AG08395 (cell line): ENCODE measurements at places on chromosomes 12 and 14.

DNA sequence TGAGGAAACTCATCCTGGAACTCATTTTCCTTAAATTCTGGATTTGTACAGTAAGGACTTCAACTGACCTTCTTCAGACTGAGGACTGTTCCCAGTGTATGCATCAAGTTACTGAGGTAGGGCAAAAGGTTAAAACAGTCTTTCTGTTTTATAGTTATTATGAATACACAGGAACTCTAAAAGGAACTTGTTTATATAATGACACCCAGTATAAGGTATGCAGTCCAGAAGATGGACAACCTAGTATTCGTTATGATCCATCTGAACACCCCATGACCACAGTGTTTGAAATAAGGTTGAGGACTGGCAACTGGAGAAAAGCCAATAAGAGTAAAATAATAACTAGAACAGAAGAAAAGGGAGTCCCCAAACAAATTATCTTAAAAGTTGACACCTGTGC lies 779.9 kb upstream of the TMEM132C start:
- no peak for DNase-seq

DNA sequence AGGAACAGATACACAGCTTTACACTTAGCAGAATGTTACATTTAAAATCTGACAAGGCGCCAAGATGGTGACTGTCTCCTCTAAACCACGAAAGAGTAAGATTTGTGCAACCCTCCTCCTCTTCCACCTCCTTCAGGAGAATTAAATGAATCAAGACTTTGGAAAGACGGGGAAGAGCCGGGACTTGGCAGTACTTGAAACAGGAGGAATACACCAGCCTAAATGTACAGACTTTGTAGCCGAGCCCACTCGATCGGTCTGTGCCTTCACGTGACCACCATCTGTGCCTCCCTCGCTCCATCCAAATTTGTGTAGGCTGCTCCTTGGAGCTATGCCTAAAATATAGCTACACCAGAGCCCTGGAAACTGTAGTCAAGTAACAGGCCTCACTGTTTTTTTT lies 38.3 kb downstream of the SSPN start:
- no peak for DNase-seq

- DNase-seq = no peak
These were observed 265.6 kb upstream of the GARIN6 start for GRCh38 chr12:99381992-99382391.

DNA sequence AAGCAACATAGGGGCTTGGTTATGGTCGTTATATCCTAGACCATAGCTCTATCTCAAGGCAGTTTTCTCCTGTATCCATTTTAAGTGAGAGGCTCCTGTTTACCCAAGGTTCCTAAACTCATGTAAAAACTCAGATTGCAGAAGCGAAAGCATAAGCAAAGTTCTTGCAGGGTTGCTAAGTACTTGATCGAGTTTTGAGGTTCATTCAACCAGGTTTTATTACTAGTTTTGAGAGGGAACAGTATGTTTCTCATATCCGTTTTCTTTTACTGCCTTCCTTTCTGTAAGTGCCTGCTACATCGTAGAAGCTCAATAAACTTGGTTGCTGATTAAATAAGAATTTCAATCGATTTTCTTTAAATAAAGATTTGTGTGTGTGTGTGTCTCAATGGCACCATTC lies 5.1 kb downstream of the AKAP3 start:
- no peak for DNase-seq

- DNase-seq = no peak
These were observed 131.9 kb downstream of the SMOC1 start for GRCh38 chr14:70011098-70011497.

GRCh38 chr12:85621041-85621440 lies 215.2 kb downstream of the RASSF9 start:
- DNase-seq = no peak

DNA sequence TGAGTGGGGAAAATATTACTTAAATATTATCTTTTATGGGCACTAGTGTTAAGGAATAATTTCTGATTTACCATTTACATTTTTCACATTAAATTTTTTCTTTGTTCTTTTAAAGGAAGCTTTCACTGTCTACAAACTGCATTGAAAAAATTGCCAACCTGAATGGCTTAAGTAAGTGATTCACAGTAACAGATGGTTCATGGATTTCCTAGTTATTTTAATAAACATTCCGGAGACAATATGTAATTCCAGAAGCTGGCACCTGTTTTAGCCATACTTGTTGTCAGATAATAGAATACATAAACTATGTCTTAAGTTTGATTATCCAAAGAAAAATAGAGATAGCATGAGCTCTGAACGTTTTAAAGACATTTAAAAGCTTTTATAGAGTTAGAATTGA lies 17.1 kb downstream of the DNAL1 start:
- DNase-seq = no peak

DNA sequence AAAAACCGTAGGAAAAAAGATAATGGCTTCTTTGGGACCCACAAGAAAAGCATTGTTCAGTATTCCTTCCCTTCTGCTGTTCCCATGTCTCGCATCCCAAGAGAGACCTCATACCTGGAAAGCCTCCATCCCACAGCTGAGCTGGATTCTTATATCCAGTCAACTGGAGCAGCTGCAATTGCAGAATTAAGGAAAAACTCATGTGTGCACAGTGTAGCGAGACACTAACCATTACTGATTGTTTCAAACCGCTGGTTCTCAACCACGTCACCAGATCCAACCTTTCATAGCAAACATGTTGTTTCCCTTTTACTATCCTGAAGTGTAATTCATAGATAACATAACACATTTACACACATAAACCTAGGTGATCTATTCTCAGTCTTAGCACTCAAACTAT lies 5.5 kb upstream of the RNASE10 start:
- no peak for DNase-seq

- DNase-seq = no peak
These were observed 4.0 kb downstream of the OR6J1 start for GRCh38 chr14:22640192-22640591.

DNA sequence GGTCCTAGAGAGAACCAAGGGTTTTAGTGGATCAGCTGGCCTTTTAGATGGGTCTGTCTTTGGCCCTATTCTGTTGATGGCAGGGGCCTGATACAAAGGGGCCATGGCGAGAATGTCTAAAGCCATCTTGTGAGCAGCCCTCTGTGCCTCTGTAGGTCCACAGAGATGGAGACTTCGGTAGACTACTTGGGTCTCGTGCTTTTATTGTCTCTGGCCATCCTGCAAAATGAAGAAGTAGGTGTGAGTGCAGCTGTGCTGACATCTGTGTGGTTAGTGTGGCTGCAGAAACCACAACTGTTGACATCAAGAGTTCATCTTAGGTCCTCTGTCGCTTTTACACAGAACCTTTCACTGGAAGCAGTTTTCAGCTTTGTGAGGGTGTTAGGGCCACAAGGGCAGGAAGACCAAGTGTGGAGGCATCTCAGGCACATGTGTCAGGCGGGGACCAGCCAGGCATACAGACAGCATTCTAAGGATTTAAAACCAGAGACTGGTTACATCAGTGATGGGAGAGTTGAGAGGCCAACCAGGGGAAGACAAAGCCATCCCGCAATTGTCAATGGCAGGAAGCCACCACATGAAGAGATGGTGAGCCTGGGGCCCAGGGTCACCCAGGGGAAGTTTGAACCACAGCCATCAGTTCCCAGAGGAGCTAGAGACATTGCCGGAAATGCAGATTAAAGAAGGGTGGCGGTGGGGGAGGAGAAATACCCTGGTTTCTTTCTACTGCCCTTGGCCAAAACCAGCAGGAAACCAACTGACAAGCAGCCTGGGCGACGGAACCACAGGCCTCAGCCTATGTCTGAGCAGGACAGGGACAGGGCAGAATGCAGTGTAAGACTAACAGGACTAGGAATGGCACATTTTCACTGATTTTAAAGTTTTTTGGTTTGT lies 13.0 kb upstream of the TPCN1 start:
- peak; percentile 50 for DNase-seq

GRCh38 chr12:1616233-1617066 lies 12.6 kb upstream of the WNT5B start:
- DNase-seq = no peak

DNA sequence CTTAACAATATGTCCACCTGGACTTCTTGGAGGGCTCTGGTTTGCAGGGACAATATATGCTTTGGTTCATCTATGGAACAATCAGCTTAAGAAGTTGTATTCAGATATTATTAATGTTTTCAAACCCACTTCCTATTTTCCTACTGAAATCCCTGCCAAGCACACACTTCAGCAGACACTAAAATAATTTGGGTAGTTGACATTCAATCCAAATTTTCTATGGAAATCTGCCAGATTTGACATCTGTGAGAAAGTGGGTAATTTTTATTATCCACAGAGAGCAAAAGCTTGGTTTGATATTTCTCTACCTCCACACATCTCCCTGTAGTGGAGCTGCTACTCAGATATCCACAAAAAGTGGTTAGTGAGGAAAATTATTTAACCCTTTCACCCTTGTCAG lies 378.8 kb upstream of the SOX5 start:
- DNase-seq = no peak

GRCh38 chr14:89626233-89626806 lies 209.3 kb upstream of the FOXN3 start:
- DNase-seq = no peak

DNA sequence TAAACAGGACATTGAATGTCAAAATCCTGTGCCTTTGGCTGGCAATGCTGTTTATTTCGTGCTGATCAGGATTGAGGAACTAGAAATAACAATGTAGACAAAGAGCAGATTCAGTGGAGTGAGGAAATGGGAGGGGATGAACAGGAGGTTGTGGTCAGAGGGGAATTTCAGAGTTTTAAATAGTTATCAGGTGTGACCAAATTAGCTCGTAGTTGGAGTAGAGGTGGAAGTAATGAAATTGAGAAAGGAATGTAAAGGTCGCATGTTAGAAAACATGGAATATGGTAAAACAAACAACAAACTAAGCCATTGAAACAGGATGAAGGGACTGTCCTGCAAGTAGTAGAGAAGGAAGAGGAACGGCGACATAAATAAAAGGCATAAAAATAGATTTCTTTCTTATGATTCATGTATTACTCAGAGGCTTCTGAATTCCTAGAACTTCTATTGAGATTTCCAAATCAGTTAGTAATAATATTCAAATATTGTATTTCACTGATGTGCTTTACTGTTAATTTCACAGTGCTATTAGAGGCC lies 9.5 kb upstream of the SAV1 start:
- DNase-seq = peak; percentile 70

DNA sequence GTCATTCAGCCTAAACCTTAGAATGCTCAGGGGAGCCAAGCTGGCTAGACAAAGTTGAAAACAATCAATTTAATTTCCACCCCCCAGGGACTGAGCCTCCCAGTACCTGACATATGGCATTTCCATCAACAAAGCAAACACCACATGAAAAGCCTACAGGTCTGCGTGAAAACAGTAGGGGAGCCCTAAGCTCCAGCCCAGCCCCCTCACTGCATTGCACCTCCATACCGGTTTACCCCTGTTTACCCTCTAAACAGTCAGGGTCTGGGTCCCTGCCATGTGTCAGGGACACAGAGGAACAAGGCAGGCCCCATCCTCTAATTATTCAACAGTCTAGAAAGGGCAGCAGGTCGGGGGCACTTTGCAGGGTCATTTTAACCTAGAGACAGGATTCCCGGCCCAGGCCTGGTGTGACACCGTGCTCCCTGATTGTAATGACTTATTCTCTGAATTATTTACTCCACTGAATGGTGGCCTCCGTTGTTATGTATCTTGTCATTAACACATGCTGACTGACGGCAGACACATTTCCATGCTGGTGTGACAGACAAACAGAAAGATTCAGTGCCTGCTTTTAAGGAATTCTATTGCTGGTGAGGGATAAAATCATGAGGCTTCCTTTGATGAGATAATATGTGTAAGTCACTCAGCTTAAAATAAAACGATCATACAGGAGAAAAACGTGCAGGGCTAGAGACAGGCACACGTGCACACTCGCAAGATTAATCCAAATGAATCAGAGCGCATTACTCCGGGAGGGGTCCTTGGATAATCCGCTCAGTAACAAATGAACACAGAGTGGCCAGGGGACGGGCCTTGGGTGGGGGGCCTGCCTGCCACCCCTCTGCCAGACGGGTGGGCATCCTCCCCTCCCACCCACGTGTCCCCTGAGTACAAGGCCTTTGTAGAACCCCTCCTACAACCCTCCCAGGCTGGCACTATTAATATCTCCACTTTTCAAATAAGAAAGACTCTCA lies 23.2 kb downstream of the CCDC88C start:
- no peak for DNase-seq

GRCh38 chr14:68426661-68427549 lies 366.0 kb downstream of the ZFP36L1 start:
- no peak for DNase-seq

DNA sequence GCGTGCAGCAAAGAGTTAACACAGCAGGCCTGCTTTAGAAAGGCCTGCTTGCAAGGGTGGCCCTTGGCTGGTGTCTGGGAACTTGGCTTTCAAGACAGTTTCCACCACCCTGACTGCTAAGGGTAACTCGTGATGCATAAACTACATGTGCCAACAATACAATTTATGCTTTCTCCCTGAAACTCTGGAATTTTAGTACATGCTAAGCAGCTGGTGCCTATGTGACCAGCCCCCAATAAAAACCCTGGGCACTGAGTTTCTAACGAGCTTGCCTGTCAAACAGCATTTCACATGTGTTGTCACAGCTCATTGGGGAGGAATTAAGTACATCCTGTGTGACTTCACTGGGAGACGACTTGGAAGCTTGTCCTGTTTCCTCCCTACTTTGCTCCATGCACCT lies 133.1 kb downstream of the SLC5A8 start:
- DNase-seq = peak; percentile 38

DNA sequence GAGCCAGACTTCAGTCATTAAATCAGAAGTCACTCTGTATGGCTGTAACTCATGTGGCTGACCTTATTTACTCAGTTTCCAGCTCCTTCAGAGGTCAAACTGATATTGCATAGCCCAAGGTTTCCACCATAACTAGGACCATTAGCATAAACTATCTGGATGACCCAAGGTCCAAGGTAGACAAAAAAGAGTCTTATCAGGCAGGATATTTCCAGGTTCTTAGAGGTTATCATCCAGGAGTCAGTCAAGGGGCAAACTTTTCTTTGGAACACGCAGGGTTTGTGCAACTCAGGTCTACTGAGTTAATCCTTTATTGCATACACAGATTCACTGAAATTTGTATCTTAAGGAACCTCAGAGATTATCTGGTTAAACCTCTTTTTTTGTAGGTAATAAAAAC lies 66.5 kb downstream of the AVPR1A start:
- no peak for DNase-seq

- DNase-seq = no peak
These were observed 154.7 kb downstream of the ETV6 start for GRCh38 chr12:11804130-11804529.

GRCh38 chr14:65101631-65102440 lies 481 bp downstream of the MAX start:
- DNase-seq = no peak
